ENCODE measurements at places on chromosomes 4 and X. TPM values are rescaled to one million over a fixed set of nuclear protein-coding genes. Genes with fewer than 3 reads are reported as not detected.

Gene PDGFC
- total RNA-seq = 32.6 TPM

Gene LARP7
- 34.1 TPM for total RNA-seq

Gene MXRA5
- total RNA-seq = 30.7 TPM

Gene BOD1L1
- total RNA-seq = 42.9 TPM
